ENCODE measurements at places on chromosomes 3 and 15.
A peak's percentile ranks its signal among the peaks of the same experiment; 100 is the strongest.

DNA sequence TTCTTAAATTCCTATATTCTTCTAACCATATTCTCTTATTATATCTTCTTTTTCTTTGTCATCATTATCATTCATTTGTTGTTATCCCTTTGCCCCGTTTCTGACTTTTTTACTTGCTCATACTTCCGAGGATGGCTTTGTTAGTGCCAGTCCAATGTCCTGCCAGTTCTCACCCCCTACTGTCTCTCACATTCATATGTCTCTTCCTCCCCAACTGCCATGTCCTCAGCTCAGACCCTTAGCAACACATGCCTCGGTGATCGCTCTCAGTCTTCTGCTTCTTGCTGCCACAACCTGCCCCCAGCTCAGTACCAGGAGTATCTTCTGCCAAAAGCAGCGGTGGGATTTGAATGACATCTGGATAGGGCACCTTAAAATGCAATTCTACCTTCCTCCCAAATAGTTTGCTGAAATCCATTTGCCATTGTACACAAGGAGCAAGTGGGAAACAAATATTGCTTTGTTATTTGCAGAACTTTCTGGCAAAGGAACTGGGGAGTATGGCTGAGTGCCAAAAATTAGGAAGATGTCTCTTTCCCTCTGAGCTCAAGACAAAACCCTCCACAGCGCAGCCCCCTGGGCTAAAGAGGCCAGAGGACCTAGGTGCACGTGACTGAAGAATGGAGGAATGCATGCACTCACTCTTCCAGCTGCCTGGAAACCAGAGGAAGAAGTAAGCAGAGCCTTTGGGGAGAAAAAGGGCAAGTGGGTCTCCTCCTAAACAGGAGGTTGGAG, 57.7 kb upstream of the CTNNB1 start:
- no peak for DNase-seq

GRCh38 chr3:109195815-109196214, 59.3 kb downstream of the C3orf85 start:
- no peak for DNase-seq

- DNase-seq = no peak
These were observed 13.7 kb downstream of the ACSBG1 start for GRCh38 chr15:78220713-78221112.

DNA sequence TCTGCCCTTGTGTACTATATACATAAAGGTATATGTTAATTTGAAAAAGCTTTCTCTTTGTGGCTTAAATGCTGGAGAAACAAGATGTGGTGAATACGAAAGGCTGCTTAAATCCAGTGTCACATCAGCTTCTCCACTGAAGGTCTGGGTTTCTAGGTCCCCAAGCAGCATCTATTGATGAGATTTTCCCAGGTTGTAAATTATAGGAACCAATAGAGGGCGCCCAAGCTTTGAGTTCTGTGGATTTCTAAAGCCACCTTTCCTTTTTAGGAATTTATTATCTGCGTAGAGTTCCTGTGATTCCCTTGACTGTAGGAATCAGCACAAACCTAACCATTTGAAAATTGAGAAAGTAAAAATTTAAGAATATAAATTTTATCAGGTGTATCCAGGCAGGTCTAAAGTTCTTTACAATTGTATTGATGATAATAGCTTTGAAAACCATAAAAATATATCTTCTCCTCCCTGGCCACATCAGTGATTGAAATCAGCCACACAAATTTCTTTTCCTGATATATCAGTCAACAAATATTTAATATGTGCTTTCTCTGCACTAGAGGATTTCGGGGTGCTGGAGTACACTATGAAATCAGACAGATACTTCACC, 88.3 kb upstream of the ADAMTSL3 start:
- no peak for DNase-seq

DNA sequence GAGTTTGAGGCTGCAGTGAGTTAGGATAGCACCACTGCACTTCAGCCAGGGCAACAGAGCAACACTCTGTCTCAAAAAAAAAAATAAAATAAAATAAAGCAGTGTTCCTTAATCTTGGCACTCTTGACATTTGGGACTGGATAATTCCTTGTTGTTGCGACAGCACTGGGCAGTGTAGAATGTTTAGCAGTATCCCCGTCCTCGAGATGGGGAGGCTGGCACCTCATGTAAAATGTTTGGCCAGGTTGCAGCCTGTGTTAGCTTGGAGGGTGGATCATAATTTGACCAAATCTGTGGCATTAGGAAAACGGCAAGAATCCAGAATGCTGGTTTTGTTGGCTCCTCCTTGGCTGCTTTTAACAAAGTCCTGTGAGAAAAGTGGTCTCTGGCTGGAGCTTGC, 47.0 kb downstream of the ZNF445 start:
- DNase-seq = no peak

GRCh38 chr3:14216257-14217048, 37.8 kb downstream of the LSM3 start:
- peak; percentile 54 for DNase-seq

- no peak for DNase-seq
These were observed 275.9 kb downstream of the ZIC4 start for GRCh38 chr3:147130461-147130860.

- no peak for DNase-seq
These were observed 330.3 kb downstream of the SHQ1 start for GRCh38 chr3:72517921-72518424.

GRCh38 chr15:30990036-30990435, 1.4 kb downstream of the MTMR10 start:
- no peak for DNase-seq

DNA sequence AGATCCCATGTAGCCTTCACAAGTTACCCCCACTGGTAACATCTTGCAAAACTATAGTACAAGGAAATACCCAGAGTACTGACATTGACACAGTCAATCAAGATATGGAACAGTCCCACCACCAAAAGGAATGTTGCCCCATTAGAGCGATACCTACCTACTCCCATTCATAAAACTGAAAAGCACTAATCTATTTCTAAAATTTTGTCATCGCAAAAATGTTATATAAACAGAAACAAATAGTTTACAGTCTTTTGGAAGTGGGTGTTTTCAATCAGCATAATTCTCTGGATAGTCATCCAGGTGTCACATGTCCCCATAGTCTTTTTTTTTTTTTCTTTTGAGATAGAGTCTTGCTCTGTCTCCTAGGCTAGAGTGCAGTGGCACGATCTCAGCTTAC, 156.9 kb upstream of the AGTR1 start:
- no peak for DNase-seq

GRCh38 chr15:74827614-74828013, 1.2 kb downstream of the CPLX3 start:
- no peak for DNase-seq

DNA sequence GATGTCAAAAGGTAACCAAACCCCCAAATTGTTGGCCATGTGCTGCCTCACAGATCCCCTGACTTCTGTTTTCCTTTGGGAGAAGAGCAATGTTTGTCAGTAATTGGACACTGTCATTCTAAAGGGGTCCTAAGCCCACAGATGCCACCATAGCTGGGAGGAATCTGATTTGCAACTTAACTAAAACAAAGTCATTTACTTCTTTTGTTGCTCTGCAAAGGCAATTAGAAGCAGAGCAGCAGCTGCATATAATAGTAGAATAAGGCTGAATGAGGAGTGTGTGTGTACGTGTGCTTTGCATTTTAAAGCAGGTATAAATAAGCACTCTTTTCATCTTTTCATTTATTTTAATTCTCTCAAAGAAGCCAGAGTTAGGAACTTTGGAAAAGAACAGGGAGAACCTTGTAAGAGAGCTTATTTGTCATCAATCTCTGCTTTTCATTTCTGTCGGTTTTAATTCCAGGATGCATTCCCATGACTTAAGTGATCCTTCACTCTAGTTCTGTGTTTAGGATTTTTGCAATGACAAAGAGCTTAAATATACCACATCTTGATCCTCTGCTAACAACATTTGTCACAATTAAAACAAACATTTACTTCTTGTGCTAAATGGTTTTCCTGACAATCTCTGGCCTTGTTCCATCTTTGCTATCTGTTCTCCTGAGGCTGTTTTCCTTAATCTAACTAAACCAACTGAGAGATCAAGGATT, 530.2 kb upstream of the CBLB start:
- DNase-seq = no peak

Data from activated CD8-positive, alpha-beta memory T cell treated with anti-CD3 and anti-CD28 coated beads, Interleukin-2, amount 50 U/mL, for 4 hours (primary cell).